ENCODE measurements at places on chromosomes 3 and 15.

DNA sequence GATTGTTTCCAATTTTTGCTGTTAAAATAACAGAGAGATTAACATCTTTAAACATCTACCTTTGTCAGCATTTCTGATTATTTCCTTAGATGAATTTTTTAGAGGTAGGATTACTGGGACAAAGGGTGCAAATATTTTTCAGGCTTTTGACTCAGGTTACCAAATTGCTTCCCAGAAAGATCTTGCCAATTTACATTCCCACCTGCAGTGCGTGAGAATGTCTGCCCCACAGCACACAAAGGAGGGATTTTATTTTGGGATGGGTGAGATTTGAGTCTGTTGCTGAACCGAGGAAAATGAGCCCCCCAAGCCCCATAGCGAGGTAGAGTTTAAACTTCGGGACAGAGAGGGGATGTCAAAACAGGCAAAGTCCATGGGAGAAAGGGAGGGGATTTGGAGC lies 25.9 kb upstream of the RNU6-1 start:
- DNase-seq, result no peak

- peak; percentile 4 for DNase-seq
Measured at GRCh38 chr15:59372352-59373211, at the start of gene MYO1E. Gene MYO1E, minus strand, starts transcription at chr15:59372871. Its CDS starts 371 bp downstream, at chr15:59372500.

- DNase-seq, result no peak
Measured at GRCh38 chr3:4882548-4882947, 96.7 kb upstream of the BHLHE40 start.

GRCh38 chr15:62879770-62880169 lies 162.8 kb upstream of the TPM1 start:
- no peak for DNase-seq

DNA sequence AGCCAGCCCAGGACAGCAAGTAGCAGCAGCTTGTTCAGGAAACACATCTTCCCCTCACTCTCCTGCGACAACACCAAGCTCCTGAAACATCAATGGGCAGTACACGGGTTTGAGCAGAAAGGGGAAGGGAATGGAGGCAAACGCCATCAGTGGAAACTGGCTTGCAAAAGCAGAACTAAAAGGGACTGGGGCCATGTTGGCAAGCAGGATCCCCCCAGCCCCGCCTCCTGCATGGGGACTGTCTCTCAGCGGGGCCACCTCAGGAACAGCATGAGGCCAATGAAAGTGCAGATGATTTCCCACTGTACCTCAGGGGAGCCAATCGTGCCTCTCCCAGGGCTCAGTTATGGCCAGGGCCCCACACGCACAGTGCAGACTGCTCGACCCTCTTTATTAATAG lies 6.8 kb downstream of the CDAN1 start:
- DNase-seq, result no peak

DNA sequence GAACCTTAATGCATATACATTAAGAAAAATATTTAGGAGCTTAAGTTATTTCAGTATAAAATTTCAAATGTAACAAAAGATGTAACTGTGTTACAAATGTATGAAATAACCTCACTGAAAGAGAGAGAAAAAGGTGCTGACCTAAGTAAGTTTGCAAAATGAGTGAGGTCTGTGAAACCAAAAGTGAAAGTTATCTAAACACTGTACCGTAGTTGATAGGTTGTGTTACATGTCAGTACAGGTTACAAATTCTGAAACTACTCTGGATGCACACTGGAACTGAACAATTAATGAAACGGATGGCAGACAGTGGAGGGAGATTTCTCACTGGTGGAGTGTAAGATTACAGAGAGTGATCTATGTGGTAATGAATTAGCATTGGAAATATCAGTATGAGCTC lies 420.7 kb downstream of the ZNF385D start:
- DNase-seq, result no peak

- no peak for DNase-seq
Measured at GRCh38 chr15:86620157-86620556, 540.5 kb downstream of the AGBL1 start.

DNA sequence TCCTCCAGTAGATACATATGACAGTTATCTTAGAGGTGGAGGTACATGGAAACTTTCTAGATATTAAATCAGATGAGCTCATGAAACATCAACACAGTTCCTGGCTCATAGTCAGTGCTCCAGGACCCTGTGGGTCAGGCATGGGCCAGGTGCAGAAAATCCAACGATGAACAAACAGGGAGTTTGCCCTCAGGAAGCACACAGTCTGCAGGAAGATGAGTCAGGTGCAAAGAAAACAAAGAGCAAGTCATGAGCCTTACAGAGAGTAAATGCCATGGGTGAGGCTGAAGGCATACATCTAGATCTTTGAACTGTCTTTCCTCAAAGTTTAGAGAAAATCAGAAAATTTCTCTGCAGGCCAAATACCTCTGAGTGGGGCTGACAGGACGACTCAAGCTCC lies 184.2 kb upstream of the TPM1 start:
- no peak for DNase-seq

DNA sequence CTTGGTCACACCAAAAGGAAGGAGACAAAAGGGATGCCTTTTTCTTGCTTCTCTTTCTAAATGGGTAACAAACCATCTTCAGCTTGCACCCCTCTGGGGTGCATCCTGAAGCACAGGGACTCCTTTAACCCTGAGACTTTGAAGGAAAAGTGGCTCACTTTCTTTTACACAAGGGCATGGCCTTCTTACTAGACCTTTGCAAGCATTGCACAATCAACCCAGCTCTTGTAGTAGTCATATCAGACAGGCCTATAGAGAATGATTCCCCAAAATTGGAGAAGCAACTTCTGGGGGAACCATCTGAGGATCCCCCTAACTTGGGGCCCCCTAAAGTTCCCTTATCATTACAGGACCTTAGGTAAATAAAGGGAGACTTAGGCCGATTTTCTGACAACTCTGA lies 56.1 kb upstream of the GK5 start:
- DNase-seq, result no peak

DNA sequence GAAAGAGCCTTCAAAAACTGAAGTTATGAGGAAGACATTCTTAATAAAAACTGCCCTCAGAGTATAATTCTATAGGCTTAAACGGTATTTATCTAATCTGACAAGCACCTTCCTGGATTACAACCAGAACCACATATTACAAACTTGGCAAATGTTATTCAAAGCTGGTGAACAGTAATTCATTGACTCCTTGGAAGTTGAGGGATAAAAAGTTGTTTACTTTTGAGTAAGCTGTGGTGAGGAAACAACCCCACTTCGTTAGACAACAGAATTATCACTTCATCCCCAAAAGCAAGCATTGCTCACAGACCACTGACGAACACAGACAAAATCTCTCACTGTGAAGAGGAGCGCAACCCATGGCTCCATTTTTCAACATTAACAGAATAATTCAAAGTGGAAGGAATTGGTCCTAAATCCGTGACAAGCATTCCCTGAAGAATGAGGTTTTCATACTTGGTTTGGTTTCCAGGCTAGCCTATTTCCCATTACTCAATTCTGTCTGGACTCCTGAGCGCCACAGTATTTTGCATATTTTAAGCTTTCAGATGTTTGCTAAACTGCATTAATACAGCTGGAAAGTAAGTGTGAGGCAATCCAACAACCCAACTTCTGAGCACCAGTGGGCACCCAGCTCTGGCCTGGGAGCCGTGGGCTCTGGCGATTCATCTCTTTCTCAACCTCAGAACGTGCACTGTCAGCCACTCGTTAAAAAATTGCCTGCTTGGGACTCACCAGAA lies 32.7 kb downstream of the LRIG1 start:
- DNase-seq, result no peak

GRCh38 chr3:41328926-41329325 lies 129.6 kb downstream of the CTNNB1 start:
- DNase-seq, result no peak

DNA sequence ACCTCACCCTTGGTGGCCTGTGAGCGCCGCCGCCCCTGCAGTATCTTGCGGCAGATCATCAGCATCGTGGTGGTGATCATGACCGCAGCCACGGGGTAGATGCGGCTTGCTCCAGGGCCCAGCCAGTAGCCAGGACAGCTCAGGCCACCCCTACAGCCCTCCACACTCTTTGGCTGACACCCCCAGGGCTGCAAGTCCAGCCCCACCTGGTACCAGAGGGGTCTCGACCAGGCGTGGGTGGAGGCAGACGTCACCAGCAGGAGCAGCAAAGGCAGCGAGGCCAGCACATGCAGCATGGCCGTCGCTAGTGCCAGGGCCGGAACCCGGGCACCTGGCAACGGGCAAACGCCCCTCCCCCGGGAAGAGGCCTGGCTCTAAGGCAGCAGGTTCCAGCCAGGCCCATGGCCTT lies at the start of gene TMEM89:
Gene TMEM89, minus strand, starts transcription at position 309 of the 409 bp plus-strand sequence. Its CDS starts 13 bp downstream, at position 296.
- no peak for DNase-seq

- DNase-seq, result no peak
Measured at GRCh38 chr15:59157840-59158700, 48.6 kb upstream of the LDHAL6B start.

DNA sequence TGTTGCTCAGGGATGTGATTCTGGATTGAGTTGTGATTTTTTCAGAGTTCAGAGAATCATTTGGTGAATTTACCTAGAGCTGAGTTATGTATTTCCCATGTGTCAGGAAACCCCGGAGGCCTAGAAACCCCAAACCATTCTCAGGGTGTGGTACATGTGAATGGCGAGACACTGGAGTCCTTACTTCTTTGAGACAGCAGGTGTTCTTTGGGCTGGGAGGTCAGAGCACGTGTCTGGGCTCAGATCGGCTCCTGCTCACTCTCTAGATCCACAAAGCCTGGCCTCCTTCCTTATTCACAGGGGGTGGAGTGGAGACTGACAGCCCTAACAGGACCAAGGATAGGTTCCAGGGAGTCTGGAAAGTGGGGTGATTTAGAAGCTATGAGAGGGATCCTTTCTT lies 145.8 kb downstream of the CHDH start:
- no peak for DNase-seq

DNA sequence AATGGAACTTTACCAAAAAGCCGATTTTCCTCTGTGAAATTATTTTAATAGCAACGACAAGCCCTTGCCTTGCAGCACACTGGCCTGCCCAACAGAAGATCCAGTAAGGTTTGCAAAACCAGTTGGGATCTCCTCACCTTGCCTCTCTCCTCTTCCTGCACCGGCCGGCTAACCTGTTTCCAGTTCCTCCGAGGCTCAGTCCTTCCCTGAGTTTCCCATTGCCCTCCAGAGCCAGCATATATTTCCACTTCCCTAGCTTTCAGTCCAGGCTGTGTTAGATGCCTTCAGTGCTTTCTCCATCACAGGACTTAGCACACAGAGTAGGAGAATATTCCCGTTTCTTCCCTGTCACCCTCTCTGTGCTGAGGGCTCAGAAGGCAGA lies 60.3 kb downstream of the NOX5 start:
- no peak for DNase-seq

DNA sequence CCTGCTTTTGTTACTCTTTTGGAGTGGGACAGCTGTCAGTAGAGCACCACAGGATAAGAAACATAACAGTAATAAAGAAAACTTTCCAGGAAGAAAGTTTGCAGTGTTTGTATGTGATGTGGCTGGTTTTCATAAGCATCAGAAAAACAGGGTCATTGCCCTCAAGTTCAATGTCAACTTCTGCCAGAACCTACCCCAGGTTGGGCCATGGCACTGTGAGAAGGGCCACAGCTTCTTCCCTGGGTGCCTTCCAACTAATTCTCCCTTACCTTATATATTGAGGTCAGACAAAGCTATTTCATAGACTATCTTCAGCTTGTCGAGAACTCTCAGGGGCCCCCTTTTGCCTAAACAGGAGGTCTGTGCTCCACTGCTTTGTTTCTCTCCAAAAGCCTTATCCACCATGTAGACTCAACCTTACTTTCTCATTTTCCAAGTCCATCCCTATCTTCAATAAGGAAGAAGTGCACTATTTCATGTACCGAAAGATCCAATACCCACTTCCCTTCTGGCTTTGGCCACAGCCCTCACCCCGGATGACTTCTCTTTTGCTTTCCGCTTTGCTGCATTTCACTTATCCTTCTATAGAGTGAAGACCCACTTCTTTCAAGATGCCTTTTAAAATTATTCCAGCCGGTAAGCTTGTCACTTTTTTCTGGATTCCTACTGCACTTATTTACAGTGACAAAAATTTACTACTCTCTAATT lies 38.2 kb upstream of the PLCL2 start:
- no peak for DNase-seq

- DNase-seq, result no peak
Measured at GRCh38 chr3:45499529-45499928, 95.0 kb upstream of the LIMD1 start.

GRCh38 chr3:130243808-130244207 lies 101.7 kb upstream of the COL6A5 start:
- DNase-seq, result no peak

DNA sequence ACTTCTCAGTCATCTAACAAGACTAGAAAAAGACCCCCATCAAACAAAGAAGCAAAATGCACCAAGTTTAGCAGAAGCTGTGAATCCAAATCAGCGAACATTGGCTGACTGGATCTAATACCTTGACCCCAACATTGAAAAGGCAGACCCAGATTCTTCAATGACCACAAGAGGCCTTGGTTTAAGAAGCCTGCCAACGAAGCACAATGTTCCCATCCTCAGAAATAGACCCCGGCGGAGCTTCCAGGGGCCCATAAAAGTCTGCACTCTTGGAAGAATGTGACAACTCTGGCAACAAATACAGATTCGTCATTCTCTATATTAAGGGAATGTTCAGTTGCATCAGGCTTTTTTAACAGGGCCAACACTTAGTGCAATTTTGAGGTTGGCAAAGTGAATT lies 112.8 kb upstream of the BCL6 start:
- no peak for DNase-seq

- DNase-seq, result no peak
Measured at GRCh38 chr3:148955544-148956346, 35.6 kb upstream of the GYG1 start.

- DNase-seq, result no peak
Measured at GRCh38 chr3:146115619-146116018, 45.4 kb downstream of the PLOD2 start.

DNA sequence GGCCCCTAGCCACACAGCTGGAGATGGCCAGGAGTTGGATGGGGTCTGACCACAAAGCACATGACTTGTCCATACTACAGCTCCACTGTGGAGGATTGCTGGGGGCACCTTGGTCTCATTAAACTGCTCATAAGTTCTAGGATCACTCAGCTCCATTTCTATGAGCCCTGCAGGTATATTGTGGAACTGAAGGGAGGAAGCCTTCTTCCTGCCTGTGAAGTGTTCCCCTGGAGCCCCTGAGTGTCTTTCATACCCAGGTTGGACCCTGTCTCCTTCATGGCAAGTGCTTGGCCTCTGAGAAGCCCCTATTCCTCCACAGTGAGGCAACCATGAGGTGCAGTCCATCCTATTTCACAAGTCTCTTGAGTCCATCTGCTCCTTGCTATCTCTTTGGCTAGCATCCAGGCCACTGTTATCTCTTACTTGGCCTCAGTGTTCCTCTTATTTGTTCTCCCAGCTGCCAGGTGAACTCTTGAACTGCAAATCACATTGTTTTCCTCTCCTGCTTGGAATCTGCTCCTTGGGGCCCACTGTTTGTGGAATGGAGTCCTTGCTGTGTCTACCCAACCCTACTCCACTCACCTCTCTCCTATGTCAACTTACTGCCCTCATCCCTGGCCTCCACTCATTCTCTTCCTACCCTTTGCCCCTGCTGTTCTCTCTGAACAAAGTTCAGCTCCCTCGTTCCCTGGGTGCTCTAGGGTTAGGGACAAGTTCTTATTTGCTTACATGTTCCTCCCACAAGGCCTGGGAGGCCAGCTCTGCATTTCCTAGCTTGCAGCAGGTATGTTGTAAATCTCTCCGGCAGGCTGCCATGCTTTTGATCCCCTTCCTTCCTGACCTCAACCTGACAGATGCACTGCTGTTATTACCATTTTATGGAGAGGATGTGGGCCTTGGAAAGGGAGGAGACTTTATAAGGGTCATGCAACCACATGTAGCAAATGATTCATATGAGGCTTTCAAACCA lies 1.2 kb downstream of the ACOX2 start:
- no peak for DNase-seq

GRCh38 chr3:99562138-99562537 lies 76.3 kb upstream of the COL8A1 start:
- DNase-seq, result no peak

All from activated CD8-positive, alpha-beta memory T cell treated with anti-CD3 and anti-CD28 coated beads for 1 hour (primary cell).